ENCODE measurements at places on chromosomes 4 and X.

DNA sequence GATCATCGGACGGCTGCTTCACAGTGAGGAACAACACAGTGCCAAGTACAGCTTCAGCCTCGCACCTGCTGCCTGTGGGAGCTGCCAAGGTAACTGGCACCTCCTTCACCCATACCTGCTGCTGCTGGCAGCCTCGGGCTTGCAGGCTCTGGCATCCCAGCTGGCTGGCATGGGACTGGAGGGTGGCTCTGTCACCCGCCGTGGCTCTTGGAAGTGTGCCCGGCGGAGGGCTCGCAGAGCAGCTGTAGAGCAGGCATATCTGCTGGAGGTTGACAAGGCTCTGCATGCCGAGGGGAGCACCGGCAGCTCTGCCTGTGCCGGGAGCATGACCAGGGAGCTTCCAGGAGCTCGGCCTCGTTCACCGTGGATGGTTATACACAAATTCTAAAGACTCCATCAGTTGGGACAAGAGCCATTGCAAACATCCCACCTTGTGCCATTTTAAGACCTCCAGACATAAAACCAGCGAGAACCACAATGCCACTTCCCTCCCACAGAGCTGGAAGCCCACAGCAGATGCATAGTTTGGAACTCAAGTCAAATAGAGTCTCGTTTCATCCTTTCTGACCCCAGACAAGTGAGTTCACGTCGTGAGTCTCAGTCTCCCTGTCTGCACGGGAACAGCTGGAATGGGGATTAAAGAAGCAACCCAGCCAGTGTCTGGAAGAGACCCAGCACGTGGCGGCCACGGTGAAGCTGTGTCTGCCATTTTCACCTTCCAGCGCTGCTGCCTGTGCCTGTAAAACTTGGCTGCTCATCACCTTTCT lies 84.3 kb upstream of the PSAPL1 start:
- peak; percentile 71 for DNase-seq

- no peak for DNase-seq
Measured at GRCh38 chrX:10981506-10981905, 129.6 kb upstream of the HCCS start.

- DNase-seq: no peak
Measured at GRCh38 chr4:169661761-169662160, 41.4 kb downstream of the CLCN3 start.

DNA sequence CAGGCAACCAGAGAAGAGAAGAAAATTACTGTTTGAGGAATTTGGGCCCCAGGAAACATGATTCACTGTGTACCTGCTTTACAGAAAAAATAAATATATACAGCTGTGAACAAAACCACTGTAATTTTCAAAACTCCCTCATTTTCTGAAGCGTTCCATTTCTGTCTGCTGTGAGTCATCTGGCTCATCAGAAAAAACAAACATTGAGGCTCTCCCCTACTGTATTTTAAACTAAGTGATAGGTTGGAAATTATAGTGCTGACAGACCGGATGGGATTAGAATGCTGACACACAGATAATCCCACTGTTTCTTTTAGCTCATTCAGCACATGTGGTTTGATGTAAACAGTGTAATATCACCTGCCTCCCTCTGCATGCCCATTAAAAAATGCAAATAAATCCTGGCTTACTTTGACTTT lies 847.0 kb downstream of the TRIML1 start:
- DNase-seq: no peak

- DNase-seq: no peak
Measured at GRCh38 chr4:53450773-53451172, 73.3 kb downstream of the FIP1L1 start.

DNA sequence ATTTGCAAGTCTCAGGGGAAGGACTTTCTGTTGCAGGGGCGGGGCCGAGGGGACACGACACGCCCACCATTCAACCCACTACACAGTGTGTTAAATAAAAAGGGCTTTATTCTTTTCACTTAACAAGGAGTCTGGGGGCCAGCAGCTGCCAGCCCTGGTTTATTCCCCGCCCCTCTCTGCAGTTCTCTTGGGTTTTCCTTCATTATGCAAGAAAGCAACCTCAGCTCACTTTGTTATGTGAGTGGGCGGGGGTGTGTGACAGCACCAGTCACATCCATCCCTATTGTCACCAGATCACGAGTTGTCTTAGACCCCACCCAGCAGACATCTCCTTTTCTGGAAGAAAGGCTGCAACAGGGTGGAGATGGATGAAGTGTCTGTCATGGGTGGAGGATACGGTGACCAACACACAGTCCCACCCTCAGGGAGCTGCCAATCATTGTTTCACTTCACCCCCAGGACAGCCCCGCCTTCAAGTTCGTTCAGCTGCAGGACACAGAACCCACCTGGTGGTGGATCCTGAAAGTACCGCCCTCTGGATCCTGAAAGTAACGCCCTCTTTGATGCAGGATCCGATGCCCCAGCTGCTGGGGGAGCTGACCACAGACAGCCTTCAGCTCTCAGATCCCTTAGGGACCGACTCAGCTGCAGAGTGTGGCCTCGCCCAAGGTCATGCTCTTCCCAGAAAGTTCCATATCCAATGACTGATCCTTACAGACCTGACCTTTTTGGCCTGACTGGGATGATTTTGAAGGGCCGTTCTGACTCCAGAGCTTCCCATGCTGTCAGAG lies 79.6 kb downstream of the SMIM20 start:
- DNase-seq: no peak

GRCh38 chr4:83192634-83193033 lies 78.1 kb upstream of the PLAC8 start:
- no peak for DNase-seq

DNA sequence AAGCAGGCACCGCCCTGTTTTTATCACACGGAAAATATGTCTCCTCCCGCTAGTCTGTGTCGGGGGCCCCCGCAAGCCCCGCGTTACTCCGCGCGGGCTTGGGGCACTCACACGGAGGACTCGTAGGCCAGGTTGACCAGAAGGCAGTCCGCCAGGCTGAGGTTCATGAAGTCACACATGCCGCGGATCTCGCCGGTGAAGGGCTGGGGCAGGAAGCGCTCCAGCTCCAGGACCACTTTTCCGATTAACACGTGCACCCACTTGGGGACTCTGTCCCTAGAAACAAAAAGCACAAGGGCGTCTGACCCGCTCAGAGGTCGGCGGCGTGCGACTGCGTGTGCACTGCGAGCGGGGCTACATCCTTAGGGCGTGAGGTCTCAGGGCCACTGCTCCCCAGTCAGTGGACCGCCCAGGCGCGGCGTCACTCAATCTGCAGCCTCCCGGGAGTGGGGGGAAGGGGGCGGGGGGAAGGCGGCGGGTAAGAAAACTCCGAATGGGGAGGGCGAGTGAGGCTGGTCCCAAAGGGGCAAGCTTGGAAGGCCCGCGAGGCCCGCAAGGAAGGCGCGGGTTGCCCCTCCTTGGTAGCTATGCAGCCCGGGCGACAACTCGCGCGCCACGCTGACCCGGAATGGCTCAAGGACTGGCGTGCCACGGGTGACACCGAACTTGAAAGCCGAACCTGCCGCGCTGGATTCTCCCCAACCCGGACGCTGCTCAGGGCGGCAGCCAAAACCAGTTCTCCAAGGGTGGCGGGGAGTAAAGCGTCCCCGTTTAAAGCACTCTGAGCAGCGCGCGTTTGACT lies 722 bp downstream of the NAAA start:
- peak; percentile 41 for DNase-seq

DNA sequence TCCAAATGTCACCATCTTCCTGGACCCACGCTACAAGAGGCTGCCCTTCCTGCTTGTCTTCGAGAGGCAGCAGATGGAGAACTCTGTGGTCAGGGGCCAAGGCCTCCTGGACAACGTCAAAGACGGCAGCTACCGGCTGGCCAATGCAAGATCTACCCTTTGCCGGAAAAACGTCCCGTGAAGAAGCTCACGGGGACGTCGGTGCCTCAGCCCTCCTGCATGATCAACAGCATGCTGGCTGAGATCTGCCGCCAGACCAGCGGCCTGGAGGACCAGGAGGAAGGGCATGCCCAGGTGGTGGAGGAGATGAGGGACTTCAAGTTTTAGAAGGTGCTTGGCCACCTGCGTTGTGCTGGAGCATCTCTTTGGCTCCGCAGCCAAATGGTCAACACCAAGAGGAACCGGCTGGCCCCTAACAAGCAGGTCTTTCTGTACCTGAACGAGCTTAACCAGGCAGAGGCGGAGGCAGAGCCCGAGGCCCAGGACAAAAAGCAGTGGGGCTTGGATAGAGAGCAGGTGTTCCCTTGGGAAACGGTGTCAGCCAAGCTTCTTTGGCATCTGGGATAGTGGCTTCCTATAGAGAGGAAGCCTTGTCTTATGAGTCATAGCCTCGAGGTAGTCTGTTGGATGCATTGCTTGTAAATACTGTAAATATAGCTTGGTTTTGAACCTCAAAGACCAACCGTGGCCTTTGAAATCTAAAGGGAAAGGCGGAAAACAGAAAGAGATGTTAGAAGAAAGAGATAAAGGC lies 94.8 kb upstream of the ELOVL6 start:
- no peak for DNase-seq

DNA sequence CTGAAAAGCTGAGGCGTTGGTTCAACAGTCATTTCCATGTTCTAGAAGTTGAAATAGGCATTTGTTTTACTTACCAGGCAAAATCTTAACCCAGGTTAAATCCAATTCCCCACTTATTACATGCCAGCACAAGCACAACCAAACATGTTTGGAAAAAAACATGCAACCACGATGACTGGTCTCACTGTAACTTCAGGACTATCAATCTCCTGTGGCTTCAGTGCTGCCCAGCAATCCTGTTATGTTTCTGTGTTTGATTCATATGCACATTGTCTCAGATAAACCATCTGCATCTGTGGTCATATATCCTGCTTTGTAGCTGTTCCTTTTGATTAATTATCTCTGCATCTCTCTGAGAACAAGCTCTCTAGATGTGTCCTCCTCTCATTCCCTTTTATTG lies 28.3 kb downstream of the PRDM8 start:
- DNase-seq: no peak

GRCh38 chr4:159495515-159496236 lies 392.8 kb downstream of the RAPGEF2 start:
- no peak for DNase-seq

DNA sequence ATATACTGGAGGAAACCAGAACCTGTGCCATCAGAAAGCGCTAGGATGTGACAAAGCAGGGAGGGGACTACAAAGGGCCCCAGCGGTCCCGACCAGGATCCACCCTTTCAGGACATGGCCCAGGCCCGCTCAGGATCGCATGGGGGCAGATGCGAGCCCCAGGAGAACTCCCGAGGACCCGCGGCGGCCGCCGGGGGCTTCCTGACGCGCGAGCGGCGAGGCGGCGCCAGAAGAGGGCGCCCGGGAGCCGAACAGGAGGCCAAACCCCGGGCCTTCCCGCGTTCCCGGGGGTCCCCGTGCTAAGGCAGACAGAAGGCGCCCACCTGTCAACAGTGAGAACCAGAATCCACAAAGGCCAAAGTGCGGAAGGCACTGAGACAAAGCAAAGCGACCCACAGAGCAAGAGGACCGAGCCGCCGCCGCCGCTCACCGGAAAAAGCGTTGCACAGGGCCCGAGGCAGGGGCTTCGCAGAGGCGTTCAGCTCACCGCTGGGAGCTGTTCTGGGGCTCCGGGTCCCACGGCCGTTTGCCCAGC lies 7.3 kb upstream of the OPN1LW start:
- DNase-seq: peak; percentile 24

- no peak for DNase-seq
Measured at GRCh38 chr4:30354605-30355004, 365.6 kb upstream of the PCDH7 start.

DNA sequence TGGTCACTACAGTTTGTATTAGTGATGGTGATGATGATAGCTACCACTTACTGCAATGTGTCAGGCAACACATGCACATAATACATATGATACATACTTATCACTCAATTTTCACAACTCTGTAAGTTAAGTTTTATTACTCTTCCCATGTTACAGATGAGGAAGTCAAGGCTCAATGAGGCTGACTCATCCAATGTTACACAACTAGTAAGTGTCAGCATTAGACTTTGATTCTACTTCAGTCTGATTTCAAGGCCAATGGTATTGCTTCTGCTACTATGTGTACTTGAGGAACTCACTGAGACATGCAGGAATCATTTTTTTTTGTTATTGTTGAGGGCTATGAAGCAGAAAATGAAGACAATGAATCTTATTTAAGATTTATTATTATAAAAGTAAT lies 96.4 kb upstream of the TRPC5OS start:
- no peak for DNase-seq

DNA sequence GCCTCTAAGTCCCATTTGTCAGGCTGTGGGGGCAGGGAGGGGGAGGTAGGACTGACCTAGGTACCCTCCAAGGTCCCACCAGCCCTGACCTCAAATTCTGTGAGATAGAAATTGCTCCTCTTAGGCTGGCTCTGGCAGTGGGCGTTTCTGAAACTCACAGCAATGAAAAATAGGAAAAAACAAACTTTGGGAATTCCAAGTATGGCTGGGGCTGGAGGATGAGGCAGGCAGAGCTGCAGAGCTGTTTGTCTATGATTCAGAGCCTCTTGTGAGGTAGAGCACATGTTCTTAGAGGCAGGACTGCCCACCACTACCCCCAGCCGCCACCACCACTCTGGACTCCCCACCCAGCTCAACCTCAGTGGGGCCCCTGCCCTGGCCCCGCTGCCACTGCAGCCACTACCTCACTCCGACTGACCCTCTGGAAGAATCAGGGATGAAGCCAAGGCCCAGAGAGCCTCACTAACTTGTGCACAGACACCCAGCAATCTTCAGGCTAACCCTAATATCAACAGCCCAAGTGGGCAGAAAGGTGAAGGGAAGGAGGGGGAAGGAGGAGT lies 98.2 kb downstream of the PJA1 start:
- no peak for DNase-seq

GRCh38 chrX:84735025-84735424 lies 232.8 kb upstream of the HDX start:
- no peak for DNase-seq

DNA sequence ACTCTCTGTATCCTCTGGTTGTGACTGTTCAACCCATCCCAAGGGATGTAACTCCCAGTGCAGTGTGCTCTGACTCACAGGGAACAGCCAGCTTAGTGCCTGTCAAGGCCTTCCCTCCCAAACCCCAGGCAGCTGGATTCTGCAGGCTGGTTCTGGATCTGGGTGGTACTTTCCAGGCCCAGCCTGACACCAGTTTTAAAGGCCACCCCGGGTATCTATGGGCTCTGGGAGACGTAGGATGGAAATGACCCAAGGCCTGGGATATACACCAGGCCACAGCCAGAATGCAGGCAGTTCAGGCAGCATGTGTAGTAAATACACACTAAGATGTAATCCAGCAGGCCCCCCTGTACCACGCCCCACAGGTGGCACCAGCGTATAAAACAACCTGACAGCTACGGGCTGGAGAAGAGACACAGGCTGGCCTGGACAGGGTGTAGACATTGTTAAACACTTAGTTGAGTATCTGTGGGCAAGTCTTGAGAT lies 64.2 kb downstream of the SPINK2 start:
- no peak for DNase-seq

GRCh38 chr4:168863719-168864647 lies 146.1 kb downstream of the CBR4 start:
- DNase-seq: no peak

GRCh38 chr4:60313611-60314178 lies 886.4 kb upstream of the ADGRL3 start:
- DNase-seq: no peak

GRCh38 chrX:153925739-153926551 lies at the start of gene ARHGAP4:
ARHGAP4 (minus strand) TSS chrX:153926264; CDS start chrX:153926202, 62 bp downstream.
- DNase-seq: peak; percentile 23

GRCh38 chrX:2452317-2452784 lies 48.4 kb downstream of the DHRSX start:
- DNase-seq: no peak

- no peak for DNase-seq
Measured at GRCh38 chr4:31592293-31592692, 872.1 kb downstream of the PCDH7 start.

- DNase-seq: no peak
Measured at GRCh38 chr4:187268940-187269339, 545.3 kb upstream of the FAT1 start.

Data from DMS79 treated with DMSO at 0.1 percent for 48 hours (cell line).